ENCODE measurements at places on chromosomes 12 and 14.

DNA sequence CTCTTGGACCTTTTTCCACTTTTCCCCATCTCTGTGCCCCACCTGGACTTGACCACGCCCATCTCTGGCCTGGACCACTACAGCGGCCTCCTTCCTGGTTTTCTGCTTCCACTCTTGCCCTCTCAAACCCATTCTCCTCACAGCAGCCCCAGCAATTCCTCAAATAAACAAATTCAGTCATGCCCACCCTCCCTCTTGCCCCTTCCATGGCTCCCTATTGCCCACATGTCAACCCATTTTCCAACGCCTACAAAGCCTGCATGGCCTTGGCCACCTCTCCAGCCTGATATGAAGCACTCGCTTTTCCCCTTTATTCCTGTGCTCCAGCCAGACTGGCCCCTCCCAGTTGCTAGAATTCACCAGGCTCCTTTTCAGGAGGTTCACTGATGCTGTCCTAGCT, 5.9 kb upstream of the OTUB2 start:
- no peak for DNase-seq

DNA sequence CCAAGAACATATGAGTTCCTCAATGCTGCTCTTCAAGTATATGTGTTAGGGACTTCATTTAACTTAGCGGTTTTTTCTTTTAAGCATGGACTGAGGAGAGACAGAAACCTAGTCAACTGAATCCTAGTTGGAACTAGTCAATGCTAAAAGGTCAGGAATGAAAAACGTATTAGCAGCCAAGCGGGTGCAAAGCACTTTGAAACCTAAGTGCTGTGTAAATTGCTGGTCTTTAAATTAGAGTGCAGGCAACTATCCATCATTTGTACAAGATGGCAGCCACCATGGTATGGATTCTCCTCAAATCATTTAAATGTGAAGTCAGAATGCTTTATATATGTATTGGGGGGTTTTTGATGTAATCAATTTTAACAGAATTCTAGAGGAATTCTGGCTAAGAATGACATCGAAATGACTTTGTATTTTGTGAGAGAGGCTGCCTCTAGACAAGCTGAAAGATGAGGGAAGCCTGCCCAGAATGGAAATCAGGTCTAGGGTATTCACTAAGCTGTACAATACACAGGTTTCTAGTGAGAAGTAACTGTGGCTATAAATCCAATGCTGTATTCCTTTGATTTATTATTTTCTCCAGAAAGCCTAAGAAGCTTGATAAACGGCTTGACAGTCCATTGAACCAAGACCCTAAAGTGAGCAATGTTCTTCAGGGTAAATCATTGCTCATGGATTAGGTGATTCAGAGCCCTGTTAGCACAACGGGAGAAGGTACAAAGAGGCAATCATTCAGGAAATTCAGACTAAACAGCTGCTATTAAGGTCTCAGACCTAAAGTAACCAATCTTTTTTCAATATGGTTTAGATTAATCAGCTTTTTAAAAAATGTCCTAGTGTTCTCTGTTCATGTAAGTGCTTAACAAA, 198.8 kb downstream of the ANO2 start:
- no peak for DNase-seq

DNA sequence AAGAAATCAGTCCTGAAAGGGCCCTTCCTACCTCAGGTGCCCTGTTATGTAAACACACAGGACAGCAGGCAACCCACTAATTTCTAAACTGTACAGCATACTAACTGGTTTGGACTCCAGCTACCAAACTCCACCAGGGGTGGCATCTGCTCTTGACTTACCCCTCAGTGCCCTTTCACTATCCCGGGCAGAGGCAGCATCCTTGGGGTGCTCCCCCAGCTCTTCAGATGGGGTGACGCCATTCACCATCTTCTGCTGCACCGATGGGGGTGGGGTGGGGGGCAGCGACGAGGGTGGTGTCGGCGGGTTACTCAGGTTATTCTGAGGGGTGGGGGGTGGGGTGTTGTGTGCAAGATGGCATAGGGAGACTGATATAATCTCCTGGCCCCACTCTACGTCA, 11.5 kb upstream of the PRKAG1 start:
- DNase-seq = no peak

DNA sequence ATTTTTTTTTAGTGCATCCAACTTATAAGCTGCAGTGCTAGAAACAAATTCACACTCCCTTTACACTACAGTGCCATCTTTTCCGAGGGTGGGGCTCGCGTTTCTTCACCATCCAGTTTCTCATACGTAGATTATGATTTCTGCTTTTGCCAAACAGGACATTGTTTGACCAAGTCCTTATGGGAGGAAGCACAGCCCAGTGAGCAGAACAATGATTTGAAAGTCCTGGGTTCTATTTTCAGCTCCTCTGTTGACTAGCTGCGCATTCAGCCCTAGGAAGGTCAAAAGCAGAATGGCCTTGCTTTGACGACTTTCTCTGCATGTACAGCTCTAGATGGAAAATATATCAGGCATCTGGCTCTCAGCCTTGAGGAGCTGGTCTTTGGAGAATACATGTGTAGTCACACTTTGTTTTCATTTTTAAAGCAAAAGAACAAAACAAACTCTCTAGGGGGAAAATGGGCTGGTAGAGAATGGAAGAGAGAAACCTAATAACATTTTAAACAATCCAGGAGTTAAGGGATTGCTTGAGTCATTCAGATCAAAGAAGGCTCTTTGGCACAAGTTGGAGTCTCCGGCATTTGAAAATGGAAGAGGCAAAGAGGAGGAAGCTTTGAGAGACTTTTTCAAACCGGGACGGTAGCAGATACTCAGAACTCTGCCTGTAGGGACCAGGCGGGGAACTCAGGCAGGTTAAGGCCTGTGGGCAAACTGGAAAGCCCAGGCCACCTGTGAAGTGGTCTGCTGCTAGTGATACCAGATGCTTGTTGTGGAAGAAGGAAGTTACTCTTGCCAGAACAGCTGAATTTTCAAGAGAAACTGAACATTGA, 257.3 kb upstream of the PLEKHG7 start:
- no peak for DNase-seq

DNA sequence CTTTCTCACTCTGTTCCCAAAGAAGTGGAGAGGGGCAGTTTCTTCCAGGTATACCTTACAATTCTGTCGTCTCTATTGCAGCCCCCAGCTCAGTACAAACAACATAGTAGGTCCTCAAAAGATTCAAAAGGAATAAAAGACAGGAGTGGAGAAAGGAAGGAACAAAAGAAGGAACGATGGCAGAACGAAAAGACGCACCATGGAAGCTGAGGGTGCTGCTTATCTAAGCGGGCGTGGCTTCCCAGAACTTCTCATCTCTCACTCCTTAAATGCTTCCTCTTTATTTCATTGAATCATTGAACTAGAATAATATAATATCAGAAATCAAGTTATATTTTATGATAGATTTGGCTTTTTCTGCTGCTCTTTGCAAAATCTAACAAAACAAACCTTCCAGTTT, 13.7 kb upstream of the LTA4H start:
- DNase-seq = no peak

- DNase-seq = no peak
Measured at GRCh38 chr12:43060742-43061141, 471.2 kb upstream of the PRICKLE1 start.

- no peak for DNase-seq
Measured at GRCh38 chr12:2052826-2053678, at the start of gene CACNA1C. Gene CACNA1C, plus strand, starts transcription at chr12:2052987. Its CDS starts 576 bp downstream, at chr12:2053563.

DNA sequence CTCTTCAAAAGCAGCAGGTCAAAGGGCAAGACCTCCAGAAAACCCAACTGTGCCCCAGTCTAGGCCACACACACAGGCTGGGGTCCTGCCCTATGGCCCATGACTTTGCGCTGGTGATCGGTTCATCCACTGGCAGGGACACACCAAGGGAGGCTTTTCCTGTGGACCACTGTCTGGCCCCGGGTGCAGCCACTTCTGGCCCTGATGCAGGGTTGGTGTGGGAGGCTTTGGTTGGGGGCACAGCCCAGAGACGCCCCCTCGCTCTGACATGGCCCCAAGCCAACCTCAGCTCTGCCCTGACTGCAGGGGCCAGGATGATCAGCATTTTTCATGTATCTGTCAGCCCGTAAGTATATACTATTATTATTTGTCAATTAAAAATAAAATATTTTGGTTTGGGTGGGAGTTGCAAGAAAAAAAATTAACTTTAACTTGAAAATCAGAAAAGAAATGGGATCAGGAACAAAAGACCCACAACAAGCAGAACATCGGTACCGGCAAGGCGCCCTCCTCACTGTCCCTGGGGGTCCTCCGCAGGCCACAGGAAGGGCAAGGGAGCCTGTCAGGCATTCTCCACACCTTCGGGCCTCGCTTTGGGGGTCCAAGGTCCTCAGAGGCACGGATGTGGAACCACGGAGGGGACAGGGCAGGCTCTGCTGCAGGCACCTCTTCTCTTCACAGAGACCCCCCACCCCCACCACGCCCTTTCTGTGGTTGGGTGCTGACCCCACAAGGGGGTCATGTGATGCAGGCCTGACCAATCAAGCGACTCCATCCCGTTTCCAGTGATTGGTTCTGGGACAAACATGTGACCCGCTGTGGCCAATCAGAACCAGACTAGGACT, 181.5 kb upstream of the SFSWAP start:
- no peak for DNase-seq

GRCh38 chr14:97697772-97698171, 900.6 kb downstream of the VRK1 start:
- DNase-seq = no peak

- DNase-seq = no peak
Measured at GRCh38 chr14:88256997-88257950, 65.8 kb downstream of the KCNK10 start.

GRCh38 chr14:31059152-31059924, 33.2 kb upstream of the STRN3 start:
- no peak for DNase-seq

DNA sequence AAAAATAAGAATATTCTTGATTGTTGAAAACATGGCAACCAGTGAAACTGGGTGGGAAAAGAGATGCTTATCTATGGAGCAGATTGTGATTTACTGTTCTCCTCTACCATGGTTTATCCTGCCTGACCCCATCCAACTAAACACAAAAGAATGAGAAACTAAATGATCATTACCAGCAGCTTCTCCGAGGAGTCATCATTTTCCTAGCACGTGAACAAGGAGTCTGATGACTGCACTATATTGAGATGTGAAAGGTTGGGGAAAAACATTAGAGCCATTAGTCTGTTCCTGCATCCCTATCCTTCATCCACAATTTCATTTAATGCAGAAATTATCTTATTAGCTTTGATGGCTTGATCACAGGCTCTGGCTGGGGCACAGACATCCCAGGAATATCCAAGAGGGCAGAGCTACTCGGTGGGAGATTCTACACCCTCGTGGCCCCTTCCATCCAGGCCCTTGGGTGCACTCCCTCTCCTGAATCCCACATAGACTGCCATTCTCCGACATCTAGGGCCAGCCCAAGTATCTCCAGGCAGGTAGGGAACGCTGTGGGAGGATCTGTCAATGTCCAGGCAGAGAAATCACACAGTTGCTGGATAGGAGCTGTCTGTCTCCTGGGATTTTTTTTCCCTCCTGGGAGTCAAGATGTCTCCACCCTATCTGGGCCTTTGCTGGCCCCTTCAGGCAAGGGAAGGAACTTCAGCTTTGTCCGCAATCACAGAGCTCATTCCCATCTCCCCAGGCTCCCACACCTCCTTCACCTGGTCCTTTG, 43.3 kb upstream of the DHRS4 start:
- no peak for DNase-seq

- no peak for DNase-seq
Measured at GRCh38 chr12:95573951-95574576, 22.8 kb upstream of the USP44 start.

GRCh38 chr14:102930753-102931579, 8.5 kb downstream of the AMN start:
- peak; percentile 62 for DNase-seq

DNA sequence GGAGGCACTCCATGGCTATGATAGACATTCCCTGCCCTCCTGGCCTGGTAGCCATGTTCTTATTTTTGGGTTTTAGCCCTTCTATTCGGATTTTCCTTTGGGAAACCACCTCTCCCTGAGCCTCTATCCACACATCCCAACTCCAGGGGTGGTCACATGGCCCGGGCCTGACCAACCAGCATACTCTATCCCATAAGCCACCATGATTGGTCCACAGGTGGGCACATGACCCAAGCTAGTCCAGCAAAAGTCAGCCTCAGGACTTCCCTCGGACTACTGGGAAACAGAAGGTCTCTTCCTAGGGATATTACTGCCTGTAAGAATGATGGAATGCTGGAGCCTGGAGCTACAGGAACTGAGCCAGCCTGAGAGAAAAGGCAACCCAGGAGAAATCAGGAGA, 12.5 kb downstream of the PRIMA1 start:
- no peak for DNase-seq

DNA sequence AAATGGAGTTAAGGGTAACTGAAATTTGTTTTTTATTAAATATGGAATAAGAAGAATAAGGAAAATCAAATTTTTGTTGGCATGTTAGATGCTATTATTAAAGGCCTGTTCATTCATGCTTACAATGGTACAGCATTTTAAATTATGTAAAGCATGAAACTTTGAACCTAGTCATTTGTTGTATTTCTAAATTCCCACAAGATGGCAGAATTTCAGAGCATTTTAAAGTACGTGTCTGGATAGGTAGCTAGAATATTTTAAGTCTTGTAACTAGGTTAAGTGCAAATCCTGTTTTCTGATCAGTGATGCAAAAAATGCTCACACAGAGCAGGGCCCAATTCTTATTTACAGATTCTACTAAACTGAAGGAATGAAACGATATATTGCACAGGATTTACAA, 585.6 kb upstream of the MIS18BP1 start:
- DNase-seq = no peak

GRCh38 chr12:55862286-55862685, 19.6 kb upstream of the MMP19 start:
- no peak for DNase-seq

DNA sequence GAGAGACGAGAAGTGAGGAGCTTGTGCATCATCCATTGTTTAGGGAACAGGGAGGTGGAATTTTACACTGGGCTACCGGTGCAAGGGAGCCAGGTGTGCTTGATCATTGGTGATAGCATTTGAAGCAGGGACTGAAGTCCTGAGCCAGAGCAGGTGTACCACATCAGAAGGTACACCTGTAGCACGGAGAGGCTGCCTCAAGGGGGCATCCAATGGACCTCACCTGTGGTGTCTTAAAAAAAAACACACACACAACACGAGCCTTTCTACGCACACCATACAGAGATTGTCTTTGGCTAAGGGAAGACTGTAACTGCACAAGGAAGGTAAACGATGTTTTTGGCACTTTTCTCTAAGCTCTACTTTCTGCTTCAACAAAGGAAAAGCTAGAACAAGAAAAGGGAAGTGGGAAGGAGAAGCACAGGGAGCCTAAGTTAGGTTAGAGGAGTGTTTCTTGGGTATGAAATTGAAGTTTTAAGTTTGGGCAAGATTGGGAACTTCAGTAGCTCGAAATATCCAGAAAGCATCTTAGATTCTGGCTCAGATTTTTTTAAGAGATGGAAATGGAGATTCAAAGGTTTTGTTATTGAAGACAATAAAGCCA, 334.3 kb upstream of the FBXO33 start:
- no peak for DNase-seq

GRCh38 chr14:65976761-65977404, 509.3 kb upstream of the CCDC196 start:
- DNase-seq = no peak

- DNase-seq = no peak
Measured at GRCh38 chr14:52351233-52352060, 37.3 kb downstream of the PTGER2 start.

All from left colon (tissue), 2 donors.